ENCODE measurements at places on chromosomes 6 and 20.
A peak's percentile ranks its signal among the peaks of the same experiment; 100 is the strongest.

- no peak for DNase-seq
Measured at GRCh38 chr6:50077385-50077784, 27.7 kb upstream of the DEFB112 start.

DNA sequence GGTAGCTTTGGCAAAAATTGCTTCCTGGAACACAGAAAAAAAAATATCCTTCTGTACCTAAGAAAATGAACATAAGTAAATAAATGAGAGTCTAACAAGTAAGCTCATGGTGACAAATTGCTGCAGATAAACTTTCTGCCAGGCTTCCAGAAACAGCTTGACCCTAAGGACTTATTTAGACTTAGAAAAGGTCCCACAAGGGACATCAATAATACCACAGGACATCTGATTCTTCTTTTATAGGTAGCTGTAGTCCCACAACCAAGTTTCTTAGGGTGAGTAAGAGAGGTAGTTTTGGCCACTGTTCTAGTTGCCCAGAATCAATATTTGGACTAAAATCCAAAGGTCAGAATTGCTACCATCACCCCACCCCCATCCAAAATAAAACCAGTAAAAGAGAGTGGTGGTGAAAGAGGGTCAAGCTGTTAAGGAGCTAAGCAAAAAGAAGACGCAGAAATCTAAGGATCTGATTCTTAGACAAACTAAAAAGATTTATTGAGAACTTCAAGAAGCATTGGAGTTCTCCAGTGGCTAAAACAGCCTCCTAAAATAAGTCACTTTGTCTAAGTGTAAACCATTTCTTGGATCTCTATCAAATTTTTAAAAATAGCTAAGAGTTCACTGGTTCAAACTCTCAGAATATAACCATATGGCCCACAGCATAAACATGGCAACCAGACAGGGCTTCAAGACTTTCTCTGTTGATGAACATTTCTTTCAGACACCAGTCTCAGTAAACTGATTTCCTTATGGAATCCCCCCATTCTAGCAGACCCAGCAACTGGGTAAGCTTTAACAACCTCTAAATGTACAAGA, 180.6 kb downstream of the PTPRK start:
- DNase-seq = no peak

- no peak for DNase-seq
Measured at GRCh38 chr20:49833483-49833882, 20.9 kb downstream of the SLC9A8 start.

DNA sequence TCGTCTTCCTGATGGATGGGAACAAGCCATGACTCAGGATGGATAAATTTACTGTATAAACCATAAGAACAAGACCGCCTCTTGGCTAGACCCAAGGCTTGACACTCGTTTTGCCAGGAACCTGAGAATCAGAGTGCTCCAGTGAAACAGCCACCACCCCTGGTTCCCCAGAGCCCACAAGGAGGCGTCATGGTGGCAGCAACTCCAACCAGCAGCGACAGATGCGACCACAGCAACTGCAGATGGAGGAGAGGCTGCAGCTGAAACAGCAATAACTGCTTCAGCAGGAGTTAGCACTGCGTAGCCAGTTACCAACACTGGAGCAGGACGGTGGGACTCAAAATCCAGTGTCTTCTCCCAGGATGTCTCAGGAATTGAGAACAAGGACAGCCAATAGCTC, 100.9 kb upstream of the SAMD5 start:
- DNase-seq = no peak

GRCh38 chr6:154606457-154606856, 96.0 kb upstream of the CNKSR3 start:
- DNase-seq = peak; percentile 77

- no peak for DNase-seq
Measured at GRCh38 chr6:75940564-75940963, 131.9 kb downstream of the IMPG1 start.

DNA sequence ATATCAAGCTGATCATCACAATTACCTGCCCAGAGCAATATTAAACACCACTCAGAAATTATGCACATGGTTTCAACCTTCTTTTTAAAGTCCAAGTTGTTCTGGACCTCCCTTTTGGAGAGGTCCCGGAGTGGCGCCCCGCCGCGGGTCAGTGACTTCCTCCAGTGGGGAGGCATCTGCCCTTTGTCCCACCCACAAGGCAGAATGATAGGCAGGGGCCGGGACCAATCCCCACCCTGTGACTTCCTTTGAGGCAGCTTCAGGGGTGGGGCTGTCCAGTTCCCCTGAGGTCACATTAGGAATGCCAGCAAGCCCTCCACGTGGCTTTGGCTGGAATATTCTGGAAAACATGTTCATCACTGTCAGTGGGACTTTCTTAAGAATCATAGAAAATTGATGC, 207.0 kb downstream of the ANKRD60 start:
- DNase-seq = no peak

DNA sequence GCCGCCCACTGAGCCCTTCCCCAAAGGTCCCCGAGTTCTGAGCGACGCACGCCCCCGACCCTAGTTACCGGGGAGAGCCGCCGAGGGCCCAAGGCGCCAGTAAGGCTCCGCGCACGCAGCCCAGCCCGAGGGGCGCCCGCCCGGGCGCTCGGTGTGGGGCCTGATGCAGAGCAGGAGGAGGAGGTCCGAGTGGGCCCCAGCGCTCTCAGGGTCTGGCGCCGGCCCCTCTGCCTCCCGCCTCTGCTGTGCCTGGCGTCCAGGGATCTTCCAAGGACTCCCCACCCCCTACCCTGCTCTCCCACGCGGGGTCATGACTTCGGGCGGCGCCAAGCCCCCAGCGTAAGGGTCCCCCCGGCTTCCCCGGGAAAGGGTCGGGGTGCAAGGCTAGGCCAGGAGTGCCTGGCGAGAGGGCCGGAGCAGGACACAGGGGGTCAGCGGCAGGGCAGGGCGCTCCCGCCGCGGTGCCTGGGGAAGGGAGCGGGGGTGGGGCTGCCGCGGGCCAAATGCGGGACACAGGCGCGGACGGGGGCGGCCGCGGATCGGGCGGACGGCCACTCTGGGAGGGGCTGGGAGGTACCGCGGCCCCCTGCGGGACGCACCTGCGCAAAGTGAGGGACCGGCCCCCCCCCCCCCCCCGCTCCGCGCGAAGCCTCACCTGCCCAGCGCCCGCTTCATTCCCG, 637 bp downstream of the ABHD12 start:
- DNase-seq = no peak

DNA sequence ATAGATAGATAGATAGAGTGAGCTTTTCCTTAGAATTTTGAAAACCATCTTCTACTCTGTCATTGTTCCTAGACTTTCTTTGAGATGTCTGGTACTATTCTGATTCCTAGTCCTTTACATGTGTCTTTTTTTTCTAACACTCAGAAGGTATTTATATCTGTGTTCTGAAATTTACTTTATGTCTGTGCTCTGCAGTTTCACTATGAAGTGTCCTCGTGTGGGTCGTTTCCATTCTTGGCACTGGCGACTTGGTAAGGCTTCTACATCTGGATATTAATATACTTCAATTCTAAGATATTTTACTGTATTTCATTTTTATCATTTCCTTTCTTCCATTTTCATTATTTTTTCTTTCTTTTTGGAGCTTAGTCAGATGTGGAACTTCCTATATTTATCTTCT, 87.0 kb downstream of the FHL5 start:
- no peak for DNase-seq

DNA sequence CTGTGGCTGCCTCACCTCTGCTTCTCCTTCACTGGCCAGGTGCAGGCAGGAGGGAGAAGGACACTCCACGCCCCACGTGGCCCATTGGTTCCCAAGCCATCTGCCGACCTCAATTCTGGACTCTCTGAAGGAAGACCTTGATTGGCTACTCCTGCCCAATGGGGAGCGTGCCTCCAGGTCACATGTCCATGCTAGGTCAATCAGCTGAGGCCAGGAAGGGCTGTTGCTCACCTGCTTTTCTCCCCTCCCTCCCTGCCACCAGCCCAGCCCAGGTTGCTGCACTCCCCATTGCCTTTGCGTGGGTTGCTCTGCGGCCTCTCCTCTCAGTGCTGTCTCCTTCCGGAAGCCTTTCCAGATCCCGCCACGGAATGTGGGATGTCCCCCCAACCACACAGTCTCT, 21.9 kb upstream of the CDH4 start:
- DNase-seq = no peak

DNA sequence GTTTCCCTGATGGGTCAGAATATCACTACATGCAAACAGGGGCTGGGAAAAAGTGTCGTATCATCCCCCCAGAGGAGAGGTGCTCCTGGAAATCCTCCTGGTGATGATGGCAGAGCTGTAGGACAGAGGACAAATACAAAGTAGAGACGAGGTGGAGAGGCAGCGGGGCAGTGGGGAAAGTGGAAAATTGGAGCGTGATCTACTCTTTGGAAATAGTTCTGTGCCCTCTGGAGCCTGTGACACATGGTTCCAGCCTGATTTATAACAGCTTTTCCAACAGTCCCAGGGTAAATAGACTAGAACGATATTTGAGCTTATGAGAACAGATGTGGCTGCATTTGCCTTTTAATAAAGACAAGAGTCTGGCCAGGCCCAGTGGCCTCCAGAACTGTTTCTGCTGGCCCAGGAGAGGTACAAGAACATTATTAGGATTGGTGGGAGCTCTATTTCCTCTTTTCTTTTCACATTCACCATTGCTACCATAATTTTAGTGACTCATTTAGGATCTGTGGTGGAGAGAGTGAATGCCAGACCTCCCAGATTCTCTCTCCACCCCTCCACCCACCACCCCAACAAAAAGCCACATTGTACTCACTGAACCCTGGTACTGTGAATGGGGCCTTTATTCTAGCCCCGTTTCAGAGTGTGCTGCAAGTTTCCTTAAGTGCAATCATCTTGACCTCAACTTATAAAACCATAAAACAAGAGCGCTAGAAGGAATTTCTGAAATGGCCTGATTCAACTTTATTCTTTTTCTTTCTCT, 78.3 kb downstream of the BTBD3 start:
- DNase-seq = no peak

GRCh38 chr20:10741060-10741459, 67.3 kb upstream of the JAG1 start:
- no peak for DNase-seq

DNA sequence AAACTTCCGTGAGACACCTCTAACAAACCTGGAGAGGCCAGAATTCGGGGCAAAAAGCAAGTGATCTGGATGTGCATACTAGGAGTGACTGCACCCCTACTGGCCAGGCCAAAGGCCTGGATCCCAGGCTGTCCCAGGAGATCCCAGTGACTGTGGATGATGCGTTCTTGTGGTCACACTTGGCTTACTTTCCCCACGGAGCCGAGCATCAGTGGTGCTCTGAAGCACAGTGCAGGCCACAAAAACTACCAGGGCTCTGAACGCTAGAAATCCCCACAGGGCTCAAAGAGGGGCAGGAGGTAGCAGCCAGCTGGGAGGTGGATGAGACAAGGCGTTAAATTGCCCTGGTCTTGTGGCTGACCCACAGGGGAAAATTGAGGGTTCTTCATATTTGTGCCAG, 7.1 kb downstream of the TRIM26 start:
- no peak for DNase-seq

DNA sequence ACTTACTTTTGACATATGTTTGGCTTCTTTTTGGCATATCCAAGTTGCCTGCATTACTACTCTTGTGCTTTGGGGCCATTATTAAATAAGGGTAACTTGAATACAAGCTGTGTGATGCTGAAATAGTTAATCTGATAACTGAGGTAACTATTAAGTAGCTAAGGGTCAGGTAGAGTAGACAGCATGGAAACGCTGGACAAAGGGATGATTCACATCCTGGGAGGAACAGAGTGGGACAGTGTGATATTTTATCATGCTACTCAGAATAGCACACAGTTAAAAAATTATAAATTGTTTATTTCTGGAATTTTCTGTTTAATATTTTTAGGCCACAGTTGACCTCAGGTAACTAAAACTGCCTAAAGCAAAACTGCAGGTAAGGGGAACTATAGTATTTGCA, 483.9 kb downstream of the RFPL4B start:
- no peak for DNase-seq

DNA sequence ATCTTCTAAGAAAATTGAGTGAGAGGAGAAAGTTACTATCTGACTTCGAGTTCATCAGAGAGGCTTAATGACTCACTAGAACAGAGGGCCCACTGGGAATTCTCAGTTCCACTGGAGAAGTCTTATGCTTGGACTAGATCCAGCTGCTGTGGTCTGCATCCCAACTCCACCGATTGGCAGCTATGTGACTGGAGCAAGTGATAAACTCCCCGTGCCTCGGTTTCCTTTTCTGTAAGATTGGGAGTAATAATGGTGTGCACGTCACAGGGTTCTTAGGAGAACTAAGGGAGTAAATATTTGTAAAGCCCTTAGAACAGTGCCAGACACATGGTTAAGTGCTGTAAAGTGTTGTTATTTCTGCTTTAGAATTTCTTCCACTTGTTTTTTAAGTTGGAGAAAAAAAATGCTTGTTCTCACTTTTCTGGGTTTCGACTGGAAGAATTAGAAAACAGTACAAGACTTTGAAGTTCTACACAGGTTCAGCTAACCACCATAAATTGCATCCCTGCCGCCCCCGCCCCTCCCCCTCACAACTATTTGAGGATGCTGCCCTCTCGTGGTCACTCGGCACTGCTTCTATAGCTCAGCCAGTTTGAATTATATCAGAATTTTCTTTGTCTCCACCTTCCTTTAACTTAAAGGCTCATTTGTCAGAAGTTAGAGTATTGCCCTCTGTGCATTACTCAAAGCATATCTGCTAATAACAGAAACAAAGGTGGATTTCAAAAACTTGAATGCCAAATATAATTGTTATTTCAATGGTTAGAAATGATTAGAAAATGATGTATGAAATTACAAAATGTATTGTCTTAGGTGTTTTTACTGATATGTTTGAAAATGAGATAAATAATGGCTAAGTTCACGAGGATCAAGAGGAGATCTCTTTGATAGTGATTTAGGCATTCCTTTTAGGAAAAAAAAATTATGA, 95.0 kb upstream of the IFNGR1 start:
- DNase-seq = peak; percentile 51

DNA sequence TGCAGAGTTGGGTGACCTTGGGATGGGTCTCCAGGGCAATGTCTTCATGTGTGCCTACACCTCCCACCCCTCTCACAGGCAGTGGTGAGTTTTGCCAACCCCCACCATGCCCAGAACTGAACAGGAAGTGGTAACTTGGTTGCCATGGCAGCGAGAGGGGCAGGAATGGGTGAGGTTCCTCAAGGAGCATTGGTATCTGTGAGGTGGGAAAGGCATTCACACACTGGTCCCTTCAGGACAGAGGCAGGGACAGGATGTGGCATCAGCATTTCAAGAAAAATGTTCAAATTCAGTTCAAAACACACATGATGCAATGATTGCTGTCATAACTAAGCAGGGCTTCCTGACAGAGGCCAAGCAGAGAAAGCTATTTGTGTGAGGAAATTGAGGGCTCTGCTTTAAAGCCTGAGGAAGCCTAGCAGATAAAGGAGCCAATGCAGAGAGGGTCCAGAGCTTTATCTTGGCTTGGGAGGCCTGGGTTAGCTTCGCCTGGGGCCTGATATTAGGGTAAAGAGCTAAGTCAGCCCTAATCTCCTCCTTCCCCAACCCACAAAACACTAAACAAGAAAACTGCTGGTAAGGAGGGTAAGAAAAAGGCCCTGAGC, 551 bp downstream of the TREML2 start:
- DNase-seq = no peak

DNA sequence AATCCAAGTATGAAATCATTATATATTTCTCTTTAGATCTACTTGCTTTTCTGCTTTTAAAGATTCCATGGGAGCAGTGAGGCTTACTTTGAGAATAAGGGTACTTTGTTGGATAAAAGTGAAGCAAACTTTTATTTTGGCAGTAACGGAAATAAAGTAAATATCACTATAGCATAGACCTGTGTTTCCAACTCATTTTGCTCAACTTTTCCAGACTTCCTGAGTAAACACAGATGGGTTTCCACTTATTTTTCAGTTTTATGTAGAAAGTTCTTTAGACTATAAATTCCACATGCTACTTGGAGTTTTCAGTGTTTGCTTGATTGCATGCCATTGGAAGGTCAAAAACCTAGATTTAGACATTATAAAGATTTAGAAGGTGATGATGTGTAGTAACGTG, 6.2 kb downstream of the STX16 start:
- DNase-seq = no peak
